ENCODE measurements at places on chromosomes 11 and 22.

- DNase-seq, result no peak
Measured at GRCh38 chr11:4090258-4090657, 4.3 kb upstream of the RRM1 start.

DNA sequence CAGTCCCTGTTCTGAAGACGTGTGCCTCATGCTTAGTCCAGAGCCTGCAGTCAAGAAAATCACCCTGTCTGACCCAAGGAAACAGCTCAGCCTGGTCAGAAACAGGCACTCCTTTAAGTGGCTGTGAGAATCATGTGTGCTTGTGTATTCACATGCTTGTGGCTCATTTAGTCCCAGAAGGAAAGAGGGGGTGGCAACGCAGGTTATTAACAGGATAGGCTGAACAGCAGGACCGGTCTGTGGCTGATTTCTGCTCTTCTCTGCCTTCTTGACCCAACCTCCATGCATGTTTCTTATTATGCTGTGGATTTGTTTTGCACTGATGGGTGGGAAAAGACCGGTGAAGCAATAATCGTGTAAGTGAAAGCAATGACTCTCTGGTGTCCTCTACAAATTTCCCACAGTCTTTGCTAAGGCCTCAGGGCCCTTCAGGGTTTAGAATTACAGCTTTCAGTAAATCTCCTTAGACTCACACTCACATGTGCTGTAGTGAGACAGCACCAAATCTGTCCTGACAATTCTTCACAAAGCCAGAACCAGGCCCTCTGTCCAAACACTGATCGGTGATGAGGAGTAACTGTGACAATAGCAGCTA is 288.1 kb downstream of the ETS1 start:
- no peak for DNase-seq

GRCh38 chr11:115920092-115920461 is 415.9 kb upstream of the CADM1 start:
- no peak for DNase-seq

- no peak for DNase-seq
Measured at GRCh38 chr11:77109236-77110019, 6.8 kb downstream of the OMP start.

DNA sequence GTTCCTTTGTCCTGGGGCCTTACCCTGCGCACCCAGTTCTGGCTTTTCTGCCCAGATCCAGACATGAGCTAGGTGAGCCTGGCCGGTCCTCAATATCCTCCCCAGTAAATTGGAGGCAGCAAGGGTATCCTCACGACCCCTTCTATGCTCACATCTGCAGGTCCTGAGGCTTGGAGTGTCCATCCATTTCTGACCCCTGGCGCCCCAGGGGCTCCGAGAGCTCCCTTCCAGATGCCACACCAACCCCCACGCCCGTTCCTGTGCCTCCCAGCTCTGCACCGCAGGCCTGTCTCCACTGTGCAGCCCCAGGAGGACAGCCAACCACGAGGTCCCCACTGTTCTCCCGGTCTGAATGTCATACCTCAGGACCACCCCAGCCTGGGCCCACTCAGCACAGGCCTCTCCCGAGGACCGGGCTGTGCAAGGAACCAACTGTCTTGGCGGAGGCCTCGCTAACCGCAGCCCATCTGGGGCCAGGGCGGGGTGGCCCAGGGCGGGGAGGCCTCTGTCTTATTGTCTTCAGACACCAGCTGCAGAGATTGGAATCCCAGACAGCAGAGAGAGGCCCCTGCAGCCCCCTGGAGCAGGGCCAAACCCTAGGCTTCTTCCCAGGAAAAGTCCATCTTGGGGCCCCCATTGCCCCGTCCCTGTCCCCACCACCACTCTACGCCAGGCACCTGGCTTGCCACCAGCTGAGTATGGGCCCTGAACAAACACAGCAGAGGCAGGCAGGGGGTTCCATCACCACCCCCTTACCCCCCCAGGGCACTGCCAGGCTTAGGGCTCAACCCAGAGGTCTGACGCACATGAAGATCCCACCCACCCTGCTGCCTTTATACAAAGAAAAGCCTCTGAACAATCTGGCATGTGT is 39.3 kb downstream of the ALX4 start:
- no peak for DNase-seq

All from KG1 (cell line).